Osteoblast (primary cell): ENCODE measurements at places on chromosomes 11 and 22. TPM values are rescaled to one million over a fixed set of nuclear protein-coding genes. Genes with fewer than 3 reads are reported as not detected.
A peak's percentile ranks its signal among the peaks of the same experiment; 100 is the strongest.

GRCh38 chr11:73752216-73752867 lies 8.5 kb downstream of the RAB6A start:
- no peak for DNase-seq
- peak overlapping the region; percentile 25 for H3K27ac ChIP-seq
- H3K4me3 ChIP-seq: no peak overlapping the region
- H3K27me3 ChIP-seq: no peaks in the 10 kb centered on the region

The SLN gene
- not detected in 2 replicates for total RNA-seq

- H3K36me3 ChIP-seq: no peaks in the 10 kb centered on the region
- peaks cover 4% of the 10 kb centered on the region for H3K4me1 ChIP-seq
- no peak overlapping the region for H3K4me3 ChIP-seq
- H3K27me3 ChIP-seq: peaks cover 28% of the 10 kb centered on the region
- no peak overlapping the region for H3K27ac ChIP-seq
- no peak for DNase-seq
Observed at GRCh38 chr11:1791912-1792311, 28.2 kb upstream of the CTSD start.

DNA sequence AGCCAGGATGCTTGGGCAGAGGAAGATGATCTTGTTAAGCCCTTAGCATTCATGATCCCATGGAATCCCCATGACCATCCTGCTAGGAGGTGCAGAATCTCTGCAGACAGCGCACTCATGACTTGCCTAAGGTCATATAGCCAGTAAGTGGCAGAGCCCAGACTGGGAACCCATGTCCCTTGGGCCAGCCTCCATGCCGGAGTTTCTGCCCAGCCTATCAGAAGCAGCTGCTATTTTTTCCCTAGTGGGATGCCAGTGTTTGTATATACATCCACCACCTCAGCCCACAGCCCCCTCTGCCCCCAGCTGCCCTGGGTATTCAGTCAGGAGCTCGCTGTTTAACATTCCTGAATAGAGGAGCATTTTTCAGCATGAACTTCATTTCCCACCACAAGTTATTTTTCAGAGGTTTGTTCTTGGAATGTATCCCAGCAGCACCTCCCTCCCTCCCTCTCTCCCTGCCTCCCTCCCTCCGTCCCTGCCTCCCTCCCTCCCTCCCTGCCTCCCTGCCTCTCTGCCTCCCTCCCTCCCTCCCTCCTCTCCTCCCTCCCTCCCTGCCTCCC lies 34.4 kb upstream of the SUSD2 start:
- no peaks in the 10 kb centered on the region for H3K27me3 ChIP-seq
- H3K4me3 ChIP-seq: no peak overlapping the region
- H3K4me1 ChIP-seq: peaks cover 27% of the 10 kb centered on the region
- peak; percentile 94 for DNase-seq
- peak overlapping the region; percentile 69 for H3K27ac ChIP-seq
- H3K36me3 ChIP-seq: peaks cover 4% of the 10 kb centered on the region

- no peaks in the 10 kb centered on the region for H3K4me1 ChIP-seq
- H3K36me3 ChIP-seq: no peaks in the 10 kb centered on the region
- no peaks in the 10 kb centered on the region for H3K27me3 ChIP-seq
- H3K4me3 ChIP-seq: no peak overlapping the region
- no peak for DNase-seq
Observed at GRCh38 chr11:71075116-71075720, 177.2 kb downstream of the SHANK2 start.

DNA sequence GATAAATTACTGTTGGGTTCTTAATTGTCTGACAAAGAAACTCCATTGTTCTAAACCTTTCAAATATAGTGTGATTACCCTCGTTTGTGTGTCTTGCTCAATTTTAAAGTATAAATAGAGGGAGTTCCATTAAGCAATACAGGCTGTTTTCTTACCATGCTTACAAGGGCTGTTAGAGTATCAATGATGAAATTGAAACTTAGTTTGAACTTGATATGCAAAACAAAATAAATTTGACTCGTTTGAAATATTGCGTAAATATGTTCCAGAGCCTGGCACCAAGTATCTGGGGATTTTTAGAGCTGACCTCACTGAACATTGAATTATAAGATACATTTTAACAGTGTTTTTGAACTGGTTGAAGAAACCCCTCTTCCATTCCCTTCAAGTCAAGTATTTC lies 31.7 kb downstream of the TEAD1 start:
- no peak overlapping the region for H3K4me3 ChIP-seq
- H3K4me1 ChIP-seq: peaks cover 31% of the 10 kb centered on the region
- H3K27me3 ChIP-seq: no peaks in the 10 kb centered on the region
- H3K27ac ChIP-seq: no peak overlapping the region
- no peak for DNase-seq
